ENCODE measurements at places on chromosomes 5 and 9.

DNA sequence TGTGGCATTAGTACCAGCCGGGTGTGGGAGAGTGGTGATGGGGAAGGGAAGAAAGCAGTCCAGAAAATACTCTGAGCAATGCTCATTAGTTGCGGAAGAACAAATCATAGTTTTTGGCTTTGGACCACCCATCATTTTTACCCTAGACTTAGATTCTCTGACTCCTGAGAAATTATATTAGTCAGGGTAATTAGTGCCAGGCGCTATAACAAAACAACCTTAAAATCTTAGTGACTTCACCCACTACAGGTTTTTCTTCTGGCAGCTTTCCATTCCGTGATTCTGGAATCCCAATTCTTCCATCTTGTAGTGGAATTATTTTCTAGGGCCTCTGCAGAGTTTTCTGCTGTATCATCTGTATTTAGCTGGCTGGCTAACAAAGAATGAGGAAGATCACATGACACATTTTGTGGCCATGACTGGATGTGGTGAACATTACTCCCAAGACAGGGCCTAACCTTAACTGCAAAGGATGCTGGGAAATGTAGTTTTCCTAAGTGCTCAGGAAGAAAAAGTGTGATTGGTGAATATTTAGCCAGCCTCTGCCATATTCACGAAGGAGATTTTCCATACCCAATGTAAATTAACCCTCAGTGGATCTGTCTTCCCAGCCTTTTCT is 373.0 kb upstream of the MEF2C start:
- no peak for DNase-seq

- DNase-seq: no peak
Measured at GRCh38 chr9:134689321-134690181, 47.9 kb downstream of the COL5A1 start.

GRCh38 chr9:121915304-121915625 is 177.8 kb downstream of the TTLL11 start:
- no peak for DNase-seq

GRCh38 chr9:34369636-34370035 is 7.1 kb downstream of the MYORG start:
- no peak for DNase-seq

DNA sequence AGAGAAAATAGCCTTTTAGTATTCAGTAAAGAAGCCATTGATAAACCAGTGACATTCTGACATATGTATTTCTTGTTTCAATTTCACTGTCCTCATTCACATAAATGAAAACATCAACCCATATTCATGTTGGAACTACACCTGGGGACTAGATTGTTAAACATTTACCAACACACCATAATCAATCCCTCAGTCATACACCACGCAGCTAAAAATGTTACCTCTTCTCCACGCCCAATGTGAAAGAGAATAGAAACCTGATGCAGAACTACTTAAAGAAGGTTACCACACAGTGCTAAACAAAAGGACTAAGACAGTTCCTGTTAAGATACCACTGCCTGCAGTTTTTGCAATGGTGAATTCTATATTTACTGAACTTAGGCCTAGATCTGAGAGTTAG is 518.9 kb downstream of the PRELID2 start:
- DNase-seq: no peak

Measured in stimulated activated CD8-positive, alpha-beta memory T cell treated with anti-CD3 and anti-CD28 coated beads, Interleukin-4, amount 100 ng/mL, for 4 hours (primary cell).